Stomach (tissue), 19 donors: ENCODE measurements at places on chromosomes 2 and 18. TPM values are rescaled to one million over a fixed set of nuclear protein-coding genes. Genes with fewer than 3 reads are reported as not detected.

KLF11 gene
- 19.6 TPM for polyA plus RNA-seq

UCN gene
- 3.5 TPM for polyA plus RNA-seq

VWC2L gene
- not detected for polyA plus RNA-seq

CHPF gene
- 10.8 TPM for polyA plus RNA-seq
